ENCODE measurements at places on chromosomes 4 and X.
A peak's percentile ranks its signal among the peaks of the same experiment; 100 is the strongest.

DNA sequence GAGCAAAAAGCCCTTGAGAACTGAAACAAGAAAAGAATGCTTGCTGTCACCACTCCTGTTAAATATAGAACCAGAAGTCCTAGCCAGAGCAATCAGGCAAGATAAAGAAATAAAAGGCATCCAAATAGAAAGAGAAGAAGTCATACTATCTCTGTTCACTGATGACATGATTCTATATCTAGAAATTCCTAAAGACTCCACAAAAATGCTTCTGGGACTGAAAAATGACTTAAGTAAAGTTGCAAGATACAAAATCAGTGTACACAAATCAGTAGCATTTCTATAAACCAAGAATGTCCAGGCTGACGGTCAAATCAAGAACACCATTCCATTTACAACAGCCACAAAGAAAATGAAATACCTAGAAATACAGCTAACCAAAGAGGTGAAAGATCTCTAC, 552.7 kb upstream of the SLIT2 start:
- no peak for DNase-seq

- DNase-seq, result no peak
These were observed 281.5 kb downstream of the USP46 start for GRCh38 chr4:52377563-52377962.

DNA sequence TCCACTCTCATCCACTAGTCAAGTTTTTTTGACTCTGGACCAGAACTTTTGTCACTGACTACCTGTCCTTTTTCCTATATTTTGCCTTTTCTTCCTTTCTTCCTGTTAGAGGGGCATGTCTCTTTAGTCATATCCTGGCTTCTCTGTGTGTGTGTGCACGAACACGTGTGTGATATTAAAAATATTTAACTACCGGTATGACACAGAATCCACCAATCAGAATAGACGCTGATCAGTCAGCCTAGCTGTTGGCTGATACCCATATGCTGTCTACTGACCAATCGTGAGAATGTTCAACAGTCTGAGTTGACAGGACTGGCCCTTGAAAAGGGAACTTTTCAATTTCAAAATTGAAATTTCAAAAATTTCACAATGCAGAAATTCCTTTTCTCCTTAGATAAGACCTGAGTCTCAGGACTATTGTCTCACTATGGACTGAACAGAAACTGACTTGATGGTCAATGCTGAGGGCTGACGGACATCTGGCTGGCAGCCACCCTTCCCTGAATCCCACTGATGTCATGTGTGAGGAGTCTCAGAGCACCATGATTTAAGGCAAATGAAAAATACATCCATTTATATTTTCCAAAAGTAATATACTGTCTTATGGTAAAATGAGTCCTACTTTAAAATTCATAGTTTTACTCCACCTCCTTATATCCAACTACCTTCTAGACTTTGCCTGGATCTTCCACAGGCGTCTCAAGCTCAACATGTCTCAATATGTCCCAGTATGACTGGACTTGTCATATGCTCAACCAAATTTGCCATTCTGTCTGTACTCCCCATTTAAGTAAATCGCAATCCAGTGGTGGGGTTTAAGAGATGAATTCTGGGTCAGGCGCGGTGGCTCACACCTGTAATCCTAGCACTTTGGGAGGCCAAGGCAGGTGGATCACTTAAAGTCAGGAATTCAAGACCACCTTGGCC, 78.0 kb downstream of the CHRNA9 start:
- DNase-seq, result no peak

GRCh38 chrX:111170017-111170416, 74.0 kb downstream of the PAK3 start:
- no peak for DNase-seq

- no peak for DNase-seq
These were observed 13.2 kb upstream of the HCCS start for GRCh38 chrX:11097933-11098332.

DNA sequence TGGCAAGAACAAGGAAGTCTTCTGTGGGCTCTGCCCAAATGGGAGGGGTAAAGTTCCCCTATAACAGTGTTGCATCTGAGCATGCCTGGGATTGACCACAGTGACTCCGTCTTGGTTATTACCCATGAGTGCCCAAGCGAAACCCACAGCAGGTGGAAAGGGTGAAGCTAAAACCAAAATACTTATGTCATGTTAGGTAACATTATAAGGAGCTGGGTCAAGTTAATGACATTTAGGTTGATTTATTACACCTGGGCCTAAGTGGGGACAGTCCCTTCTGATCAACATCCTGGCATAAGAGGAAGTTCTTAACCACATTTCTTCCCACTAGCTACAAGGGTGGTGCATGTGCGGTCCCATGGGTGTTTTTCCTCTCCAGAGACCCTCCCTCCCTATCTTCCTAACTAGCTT, 1.3 kb upstream of the ZNF732 start:
- DNase-seq, result peak; percentile 81

DNA sequence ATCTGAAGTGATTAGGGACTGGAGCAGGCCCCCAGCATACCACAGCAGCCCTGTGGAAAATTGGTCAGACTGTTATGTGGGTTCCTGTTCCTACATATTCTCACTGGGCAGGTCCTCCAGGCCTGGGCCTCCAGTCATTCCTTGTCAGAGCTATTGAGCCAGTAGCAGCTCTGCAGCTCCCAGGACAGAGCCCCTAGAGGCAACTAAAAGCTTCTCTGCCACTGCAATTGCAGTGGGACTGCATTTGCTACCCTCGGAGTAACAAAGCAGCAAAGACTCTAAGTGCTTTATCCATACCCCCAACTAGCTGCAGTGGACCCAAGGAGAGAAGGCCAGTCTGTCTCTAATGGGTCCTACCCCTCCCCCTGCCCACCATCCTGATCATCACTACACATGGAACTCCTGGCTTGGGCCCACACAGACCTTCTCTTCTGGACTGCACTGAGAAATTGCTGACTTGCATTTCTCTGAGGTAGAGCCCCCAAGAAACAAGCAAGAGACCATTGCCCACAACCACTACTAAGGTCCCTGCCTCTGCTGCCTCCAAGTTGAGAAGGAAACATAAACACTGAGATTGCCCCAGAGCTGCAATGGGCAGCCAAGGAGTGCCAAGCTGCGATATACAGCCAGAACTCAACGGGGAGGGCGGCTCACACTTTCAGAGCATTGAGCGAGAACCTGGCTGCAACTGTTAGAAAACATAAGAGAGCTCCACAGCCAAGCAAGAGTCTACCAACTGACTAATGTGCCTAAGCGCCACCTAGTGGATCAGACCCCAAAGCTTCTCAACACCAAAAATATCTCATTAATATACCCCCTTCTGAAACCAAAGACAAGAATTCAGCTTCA, 738.7 kb upstream of the NDST4 start:
- peak; percentile 62 for DNase-seq

GRCh38 chrX:15973299-15973698, 118.7 kb upstream of the AP1S2 start:
- peak; percentile 72 for DNase-seq

- no peak for DNase-seq
These were observed 65.2 kb downstream of the GALNT7 start for GRCh38 chr4:173233857-173234256.

DNA sequence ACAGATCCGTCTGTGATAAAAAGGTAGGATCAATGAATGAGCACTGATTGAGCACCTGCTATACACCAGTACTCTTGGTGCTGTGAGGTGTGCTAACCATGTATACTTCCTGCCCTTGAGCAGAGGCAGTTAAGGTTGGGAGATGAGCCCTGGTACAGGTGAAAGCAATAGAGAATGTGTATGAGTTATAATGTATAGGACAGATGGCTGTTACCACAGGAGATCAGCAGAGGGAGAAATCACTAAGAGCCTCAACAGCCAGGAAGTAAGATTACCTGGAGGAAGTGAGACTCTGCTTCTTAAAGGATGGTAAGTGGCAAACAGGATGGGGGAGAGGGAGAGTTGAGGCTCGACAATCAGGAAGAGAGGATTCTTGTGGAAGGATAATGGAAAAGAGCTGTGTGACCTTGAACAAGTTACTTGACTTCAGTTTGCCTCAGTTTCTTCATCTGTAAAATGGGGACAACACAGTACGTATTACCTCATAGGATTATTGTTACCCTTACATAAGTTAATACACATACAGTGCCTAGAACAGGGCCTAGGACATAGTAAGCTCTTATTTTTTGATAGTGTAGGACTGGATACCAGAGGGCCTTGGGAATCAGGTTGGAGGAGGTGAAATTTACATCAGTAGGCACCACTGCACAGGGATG, 9.1 kb downstream of the CXCR3 start:
- no peak for DNase-seq

- no peak for DNase-seq
These were observed 650.2 kb upstream of the DIPK2B start for GRCh38 chrX:45850775-45851433.

DNA sequence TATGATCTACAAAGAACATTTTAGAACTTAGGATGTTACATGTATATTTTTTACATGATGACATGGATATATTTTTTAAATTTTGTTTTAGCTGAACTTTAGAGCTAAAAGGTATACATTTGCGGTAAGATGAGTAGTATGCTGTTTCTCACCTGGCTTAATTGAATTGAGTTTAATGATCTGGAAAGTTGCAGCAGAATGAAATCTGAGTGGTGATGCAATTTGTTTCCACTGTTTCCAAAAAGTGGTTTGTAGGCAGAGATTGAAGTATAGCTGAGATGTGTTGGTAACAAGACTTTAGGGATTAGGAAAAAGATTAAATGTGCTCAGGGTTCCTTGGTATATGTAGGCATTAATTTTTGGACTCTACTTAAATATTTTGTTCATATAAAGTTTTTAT, 68.1 kb downstream of the HPF1 start:
- no peak for DNase-seq

GRCh38 chr4:8410641-8411271, 29.8 kb downstream of the ACOX3 start:
- DNase-seq, result no peak

- no peak for DNase-seq
These were observed 17.4 kb upstream of the FRAS1 start for GRCh38 chr4:78039678-78040077.

DNA sequence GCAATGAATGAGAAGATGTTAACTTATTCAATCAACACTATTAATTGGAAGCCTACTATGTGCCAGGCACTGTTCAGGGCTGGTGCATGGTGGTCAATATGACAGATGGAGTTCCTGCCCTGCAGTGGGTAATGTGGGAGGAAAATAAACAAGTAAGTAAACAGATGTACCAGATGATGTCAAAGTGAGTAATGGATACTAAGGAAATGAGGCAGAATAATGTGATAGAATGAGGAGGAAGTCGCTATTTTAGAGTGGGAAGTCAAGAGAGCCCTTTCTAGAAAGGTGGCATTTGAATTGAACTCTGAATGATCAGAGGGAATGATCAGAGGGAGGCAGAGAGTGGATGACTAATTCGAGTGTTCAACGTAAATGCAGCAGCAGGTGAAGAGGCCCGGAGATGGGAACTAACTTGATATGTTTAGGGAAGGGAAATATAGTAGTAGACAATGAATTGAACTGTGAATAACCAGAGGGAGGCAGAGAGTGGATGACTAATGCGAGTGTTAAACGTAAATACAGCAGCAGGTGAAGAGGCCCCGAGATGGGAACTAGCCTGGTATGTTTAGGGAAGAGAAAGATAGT, 48.3 kb downstream of the HMGB3 start:
- DNase-seq, result no peak

DNA sequence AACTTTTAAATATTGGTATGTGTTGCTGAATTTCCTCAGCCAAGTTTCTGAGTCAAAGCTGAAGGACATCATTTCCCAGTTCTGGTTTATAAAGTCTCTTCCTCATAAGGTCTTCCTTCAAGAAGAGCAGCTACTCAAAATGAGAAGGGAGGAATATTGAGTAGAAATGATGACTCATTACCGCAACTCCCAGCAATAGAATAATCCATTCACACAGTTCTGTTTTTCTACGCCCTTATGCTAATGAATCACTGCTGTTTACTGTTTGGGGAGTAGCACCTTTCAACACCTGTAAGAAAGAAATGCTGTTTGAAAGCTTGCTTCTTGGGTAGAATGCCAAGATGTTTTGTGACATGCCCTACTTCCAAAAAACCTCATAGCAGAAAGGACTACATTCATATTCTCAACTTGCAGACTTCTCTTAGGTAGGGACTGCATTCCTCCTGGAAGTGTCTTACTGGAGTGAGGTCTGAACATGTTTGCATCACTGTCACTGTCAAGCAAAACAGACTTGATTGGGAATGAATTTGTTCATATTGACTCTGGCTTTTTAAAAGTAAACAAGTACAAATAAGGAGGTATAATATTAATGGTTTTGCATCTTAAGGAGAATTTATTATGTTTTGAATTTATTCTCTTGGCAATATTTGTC, 147.2 kb upstream of the BANK1 start:
- no peak for DNase-seq

- DNase-seq, result no peak
These were observed 99.1 kb downstream of the TRAPPC11 start for GRCh38 chr4:183758061-183758757.

DNA sequence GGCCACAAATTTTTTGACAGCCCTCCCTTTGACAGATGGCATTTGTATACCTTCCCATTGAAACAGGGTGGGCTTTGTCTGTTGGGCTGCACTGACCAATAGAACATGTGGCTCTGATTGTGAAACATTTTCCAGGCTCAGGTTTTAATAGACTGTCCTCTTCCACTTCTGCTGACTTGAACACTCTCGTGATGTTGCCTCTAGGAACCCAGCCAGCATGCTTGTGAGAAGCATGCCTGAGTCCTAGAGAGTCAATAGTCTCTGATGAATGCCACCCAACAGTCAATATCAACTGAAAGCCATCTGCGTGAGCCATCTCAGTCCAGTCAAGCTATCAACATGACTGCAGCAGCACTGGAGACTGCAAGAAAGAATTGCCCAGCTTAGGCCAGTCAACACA, 290.0 kb downstream of the SLC7A11 start:
- DNase-seq, result no peak

DNA sequence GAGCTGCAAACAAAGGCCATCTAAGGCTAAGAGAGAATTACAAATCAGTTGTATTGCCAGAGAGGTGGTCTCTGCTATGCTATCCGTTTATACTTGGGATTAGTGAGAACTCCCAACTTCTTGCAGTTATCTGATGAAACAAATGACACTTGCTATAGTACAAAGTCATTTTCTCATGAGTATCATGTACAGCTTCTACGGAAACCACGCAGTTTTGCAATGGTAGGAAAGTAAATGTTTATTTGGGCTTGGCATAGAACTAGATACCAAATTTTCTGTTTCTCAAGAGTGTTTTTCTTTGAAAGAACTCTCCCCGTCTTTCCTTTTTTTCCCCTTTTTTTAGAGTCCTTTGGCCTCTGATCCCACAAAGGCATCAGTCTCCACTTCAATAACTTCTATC, 128.2 kb upstream of the ENPEP start:
- DNase-seq, result no peak

DNA sequence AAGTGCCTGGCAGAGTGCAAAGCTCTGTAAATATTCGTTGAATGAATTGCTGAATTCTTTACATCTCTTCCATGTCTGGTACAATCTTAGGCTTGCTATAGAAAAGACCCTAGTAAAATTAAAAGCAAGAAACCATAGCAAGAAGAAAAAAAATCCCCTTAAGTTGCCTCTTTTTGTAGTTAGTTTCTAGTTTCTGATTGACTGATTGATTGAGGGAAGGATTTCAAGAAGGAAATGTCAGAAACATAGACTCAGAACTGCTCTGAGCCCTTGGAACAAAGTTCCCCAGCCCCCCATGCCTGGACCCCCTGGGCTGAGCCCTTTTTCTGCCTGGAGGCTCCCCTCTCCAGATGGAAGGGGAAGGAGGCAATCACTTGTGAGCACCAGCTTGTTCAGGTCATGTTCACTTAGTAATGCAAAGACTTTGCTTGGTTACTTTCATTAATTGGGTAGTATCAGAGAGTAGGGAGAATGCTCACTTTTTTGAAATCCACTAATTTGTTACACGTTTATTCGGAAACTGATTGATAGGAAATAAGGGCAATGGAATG, 35.6 kb downstream of the DAPP1 start:
- DNase-seq, result no peak
